ENCODE measurements at places on chromosomes 6 and 20.

- no peak for DNase-seq
Measured at GRCh38 chr6:80340280-80340679, 233.8 kb downstream of the BCKDHB start.

DNA sequence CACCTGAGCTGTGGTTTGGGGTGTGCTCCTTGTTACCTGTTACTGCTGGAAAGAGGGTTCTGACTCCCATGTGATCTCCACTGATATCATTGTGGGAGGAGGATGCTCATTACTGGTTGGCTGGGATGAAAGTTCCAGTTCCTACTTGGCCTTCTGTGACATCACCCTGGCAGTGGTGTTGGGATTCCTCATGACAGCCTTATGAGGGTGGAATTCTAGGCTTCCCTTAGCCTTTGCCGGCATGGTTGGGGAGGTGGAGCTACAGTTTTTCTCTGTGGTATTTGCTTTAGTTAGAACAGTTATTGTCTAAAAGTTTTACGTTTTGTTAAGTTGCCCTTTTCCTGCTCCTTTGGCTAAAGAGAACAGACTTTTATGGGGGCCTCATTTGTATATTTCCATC is 112.1 kb downstream of the AFG1L start:
- no peak for DNase-seq

GRCh38 chr6:122330315-122330714 is 69.1 kb upstream of the HSF2 start:
- no peak for DNase-seq

GRCh38 chr6:71072508-71072907 is 115.6 kb upstream of the B3GAT2 start:
- no peak for DNase-seq

DNA sequence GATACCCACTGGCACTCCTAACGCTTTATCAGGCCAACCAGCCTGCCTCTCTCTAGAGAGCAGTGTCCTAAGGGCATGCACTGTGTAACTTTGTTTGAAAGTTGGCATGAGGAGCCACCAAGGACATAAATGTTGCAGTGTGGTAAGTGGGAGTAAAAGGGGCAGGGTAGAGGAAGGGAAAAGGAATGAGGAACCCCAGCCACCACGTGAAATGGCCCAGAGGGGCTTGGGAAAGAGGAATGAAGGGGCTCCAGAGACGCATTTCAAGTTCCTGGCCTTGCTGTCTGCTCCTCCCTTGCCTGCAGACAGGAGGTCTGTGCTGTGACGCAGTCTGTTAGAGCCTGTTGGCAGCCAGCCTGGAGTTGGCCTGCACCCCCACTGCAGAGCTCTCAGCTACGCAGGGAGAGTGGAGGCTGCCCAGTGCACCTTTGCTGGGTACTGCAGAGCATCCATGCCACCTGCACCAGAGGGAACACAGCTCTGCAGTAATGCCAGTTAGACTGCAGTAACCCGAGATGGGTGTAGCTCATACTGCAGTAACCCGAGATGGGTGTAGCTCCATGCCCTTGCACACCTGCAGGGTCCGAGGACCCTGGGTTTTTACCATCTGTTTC is 86.8 kb upstream of the SNAP25 start:
- no peak for DNase-seq

- no peak for DNase-seq
Measured at GRCh38 chr20:31967830-31968249, at the start of gene XKR7. XKR7 (plus strand) TSS chr20:31968151; CDS start chr20:31968176, 25 bp downstream.

GRCh38 chr6:132643547-132643946 is 15.4 kb downstream of the TAAR1 start:
- DNase-seq, result no peak

DNA sequence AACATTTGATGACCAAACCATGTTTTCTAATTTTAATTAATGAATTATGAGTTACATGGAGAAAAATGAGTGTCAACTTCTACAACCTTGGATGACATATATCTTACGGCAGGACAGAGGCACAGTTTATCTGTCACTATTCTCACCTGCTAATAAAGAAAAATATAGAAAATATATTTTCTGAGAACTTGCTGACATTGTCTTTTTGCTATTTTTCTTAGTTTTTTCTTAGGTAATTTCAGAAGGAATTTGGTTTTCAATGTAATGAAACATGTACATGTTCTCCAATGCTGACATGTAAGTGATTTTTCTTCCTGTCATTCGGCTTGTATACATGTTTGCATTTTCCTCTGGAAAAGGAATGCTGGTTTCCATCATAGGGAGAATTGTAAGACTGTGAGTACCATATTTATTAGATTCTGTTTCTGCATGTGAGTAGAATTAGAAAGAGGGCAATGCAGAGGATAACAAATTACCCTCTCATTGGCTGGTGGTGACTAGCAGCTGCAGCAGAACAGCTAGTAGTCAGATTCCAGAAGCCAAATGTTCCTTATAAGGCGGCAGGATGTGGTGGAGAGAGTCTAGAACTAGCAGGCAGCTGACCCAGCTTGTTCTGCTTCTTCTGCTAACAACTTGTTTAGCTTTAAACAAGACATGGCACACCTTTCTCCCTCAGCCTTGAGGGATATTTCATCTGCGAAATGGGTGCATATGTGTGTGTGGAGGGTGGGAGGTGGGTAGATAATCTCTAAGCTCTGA is 132.8 kb upstream of the SPACA1 start:
- no peak for DNase-seq

Data from SW 1271 (cell line).